ENCODE measurements at places on chromosomes 7 and 10. TPM values are rescaled to one million over a fixed set of nuclear protein-coding genes. Genes with fewer than 3 reads are reported as not detected.

Gene HKDC1
- 4.1 TPM for total RNA-seq

Gene AOC1
- 2.9 TPM for total RNA-seq

- H3K27me3 ChIP-seq: no peaks in the 10 kb centered on the region
- H3K27ac ChIP-seq: no peak overlapping the region
- H3K4me1 ChIP-seq: peaks cover 6% of the 10 kb centered on the region
- DNase-seq: no peak
- no peak overlapping the region for H3K4me3 ChIP-seq
These were observed 315.8 kb upstream of the POM121L12 start for GRCh38 chr7:52719677-52720076.

Gene NYAP1
- total RNA-seq: 4.6 TPM

All from progenitor cell of endocrine pancreas (in vitro differentiated cells).